ENCODE measurements at places on chromosomes 13 and 19.

DNA sequence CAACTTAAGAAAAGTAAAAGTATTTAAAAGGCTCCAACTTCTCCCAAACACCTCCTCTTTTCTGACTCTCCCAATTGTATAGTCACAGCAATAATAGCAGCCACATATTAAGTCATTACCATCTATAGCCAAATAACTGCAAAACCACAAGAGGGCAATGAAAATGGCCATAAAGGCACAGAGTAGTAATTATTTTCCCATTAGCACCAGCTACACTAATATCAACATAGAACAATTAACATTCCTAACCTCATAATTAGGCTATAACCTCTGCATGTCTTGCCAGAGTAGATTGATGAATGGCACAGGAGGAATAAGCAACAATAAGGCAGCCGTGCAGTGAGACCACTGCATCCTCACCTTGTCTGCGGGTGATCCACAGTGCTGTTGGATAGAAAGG, 226.4 kb upstream of the SERP2 start:
- no peaks in the 10 kb centered on the region for H3K4me1 ChIP-seq
- no peaks in the 10 kb centered on the region for H3K36me3 ChIP-seq
- no peaks in the 10 kb centered on the region for H3K27me3 ChIP-seq
- H3K27ac ChIP-seq, result no peak overlapping the region
- DNase-seq, result no peak

- no peak overlapping the region for H3K27ac ChIP-seq
- H3K4me3 ChIP-seq, result no peak overlapping the region
- peaks cover 14% of the 10 kb centered on the region for H3K4me1 ChIP-seq
- no peak for DNase-seq
Observed at GRCh38 chr19:5877882-5878281, 7.5 kb upstream of the FUT5 start.

DNA sequence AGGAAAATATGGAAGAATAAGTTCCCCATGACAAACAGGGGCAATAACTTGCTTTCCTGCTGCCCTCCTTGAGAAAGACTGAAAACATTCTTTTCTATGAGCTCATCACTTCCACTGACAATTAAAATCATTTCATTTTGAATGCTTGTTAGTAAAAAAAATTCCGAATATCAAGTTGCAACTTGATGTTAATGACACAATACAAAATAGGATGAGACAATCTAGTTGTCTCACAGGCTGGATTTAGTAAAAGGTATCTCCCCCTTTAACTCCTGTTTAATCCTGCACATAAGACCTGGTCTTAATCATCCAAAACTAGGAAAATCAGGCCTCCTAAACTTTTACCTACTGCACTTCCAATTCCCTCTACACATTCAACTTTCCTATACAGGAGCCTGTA, 24.7 kb downstream of the IRS2 start:
- DNase-seq, result no peak
- H3K4me1 ChIP-seq, result peaks cover 7% of the 10 kb centered on the region
- H3K27me3 ChIP-seq, result no peaks in the 10 kb centered on the region
- H3K27ac ChIP-seq, result no peak overlapping the region
- H3K36me3 ChIP-seq, result no peaks in the 10 kb centered on the region

DNA sequence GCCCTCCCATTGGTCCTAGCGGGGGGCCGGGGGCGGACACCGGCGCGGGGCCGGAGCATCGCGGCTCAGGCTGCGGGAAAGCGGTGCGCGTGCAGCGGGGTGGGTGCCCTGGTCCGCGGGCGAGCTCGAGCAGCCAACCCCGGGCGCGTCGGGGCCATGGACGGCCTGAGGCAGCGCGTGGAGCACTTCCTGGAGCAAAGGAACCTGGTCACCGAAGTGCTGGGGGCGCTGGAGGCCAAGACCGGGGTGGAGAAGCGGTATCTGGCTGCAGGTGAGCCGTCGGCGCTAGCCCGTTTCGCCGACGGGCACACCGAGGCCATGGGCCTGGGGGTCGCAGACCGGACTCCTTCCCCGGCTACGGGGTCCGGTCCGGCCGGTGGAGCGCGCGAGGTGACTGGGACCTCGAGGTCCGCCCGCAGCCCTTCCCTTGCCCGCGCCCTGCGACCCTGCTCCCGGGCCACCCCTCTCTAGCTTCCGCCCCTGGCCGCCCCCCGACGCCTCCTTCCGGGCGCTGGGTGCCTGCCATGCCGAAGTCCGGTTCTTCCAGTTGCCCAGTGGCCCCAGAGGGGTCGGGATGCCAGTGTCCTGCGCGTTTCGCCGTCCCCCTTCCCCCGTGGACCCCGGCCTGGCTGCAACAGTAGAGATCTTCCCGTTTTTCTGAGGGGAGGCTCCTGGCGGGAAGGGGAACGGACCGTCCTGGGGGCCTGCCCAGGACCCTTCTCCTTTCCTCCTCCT, at the start of gene REEP6:
Gene REEP6 (plus strand): TSS at position 68 of the 735 bp plus-strand sequence. CDS start 89 bp downstream, at position 157.
- 0 out of 2 replicates have a peak, but pooled peaks cover 4% of the 10 kb centered on the region for H3K4me1 ChIP-seq
- no peak within 1 kb of the TSS for H3K27ac ChIP-seq
- peak within 1 kb of the TSS; percentile 92 for H3K4me3 ChIP-seq
- no peaks in the 10 kb centered on the region for H3K36me3 ChIP-seq
